Stimulated activated CD8-positive, alpha-beta memory T cell treated with anti-CD3 and anti-CD28 coated beads, Interleukin-4, amount 100 ng/mL, for 4 hours (primary cell): ENCODE measurements at places on chromosomes 11 and 22.

- no peak for DNase-seq
These were observed 9.5 kb upstream of the ELF5 start for GRCh38 chr11:34523053-34523452.

DNA sequence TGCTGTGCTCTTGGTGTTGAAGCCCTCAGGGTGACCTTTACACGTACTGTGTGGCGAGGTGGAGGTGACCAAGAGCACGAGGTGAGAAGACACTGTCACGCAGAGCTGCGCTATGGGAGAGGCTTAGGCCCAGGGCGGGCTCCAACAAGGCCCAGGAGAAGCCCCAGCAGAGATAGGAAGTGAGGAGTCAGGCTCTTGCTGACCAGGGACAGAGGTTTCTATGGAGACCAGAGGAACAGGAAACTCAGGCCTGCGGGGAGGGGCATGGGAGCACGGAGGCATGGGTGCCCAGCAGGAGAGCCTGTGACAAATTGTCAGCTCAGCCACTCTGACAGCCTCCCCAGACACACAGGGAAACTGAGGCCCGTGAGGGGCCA, 15.8 kb downstream of the DGKZ start:
- no peak for DNase-seq

GRCh38 chr11:127202105-127202504, 201.5 kb upstream of the KIRREL3 start:
- no peak for DNase-seq

GRCh38 chr11:45176996-45177395, 30.6 kb downstream of the PRDM11 start:
- DNase-seq: no peak

- DNase-seq: no peak
These were observed 8.5 kb upstream of the CCDC89 start for GRCh38 chr11:85694385-85694980.

DNA sequence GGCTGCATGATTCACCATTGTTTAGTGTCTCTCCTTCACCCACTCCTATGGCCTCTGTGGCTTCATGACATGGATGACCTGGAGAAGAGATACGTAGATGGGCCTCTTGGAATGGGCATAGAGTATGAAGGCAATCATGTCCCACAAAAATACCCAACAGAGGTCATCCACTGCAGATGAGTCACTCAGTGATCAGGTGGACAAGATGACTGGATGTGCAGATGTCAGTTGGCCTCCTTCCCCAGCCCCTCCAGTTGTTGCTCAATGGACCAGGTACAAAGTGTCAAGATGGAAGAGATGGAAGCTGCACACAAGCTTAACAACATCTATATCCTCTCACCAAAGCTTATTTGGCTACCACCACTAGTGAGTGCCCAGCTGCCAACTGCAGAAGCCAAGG, 41.0 kb upstream of the CLPB start:
- no peak for DNase-seq

GRCh38 chr11:19954899-19955298, 205.4 kb downstream of the DBX1 start:
- no peak for DNase-seq
